ENCODE measurements at places on chromosomes 5 and 9.

- peak; percentile 85 for DNase-seq
Measured at GRCh38 chr9:91423785-91424402, at the start of gene NFIL3. NFIL3 (minus strand) TSS chr9:91423832; CDS start chr9:91410734, 13,098 bp downstream.

DNA sequence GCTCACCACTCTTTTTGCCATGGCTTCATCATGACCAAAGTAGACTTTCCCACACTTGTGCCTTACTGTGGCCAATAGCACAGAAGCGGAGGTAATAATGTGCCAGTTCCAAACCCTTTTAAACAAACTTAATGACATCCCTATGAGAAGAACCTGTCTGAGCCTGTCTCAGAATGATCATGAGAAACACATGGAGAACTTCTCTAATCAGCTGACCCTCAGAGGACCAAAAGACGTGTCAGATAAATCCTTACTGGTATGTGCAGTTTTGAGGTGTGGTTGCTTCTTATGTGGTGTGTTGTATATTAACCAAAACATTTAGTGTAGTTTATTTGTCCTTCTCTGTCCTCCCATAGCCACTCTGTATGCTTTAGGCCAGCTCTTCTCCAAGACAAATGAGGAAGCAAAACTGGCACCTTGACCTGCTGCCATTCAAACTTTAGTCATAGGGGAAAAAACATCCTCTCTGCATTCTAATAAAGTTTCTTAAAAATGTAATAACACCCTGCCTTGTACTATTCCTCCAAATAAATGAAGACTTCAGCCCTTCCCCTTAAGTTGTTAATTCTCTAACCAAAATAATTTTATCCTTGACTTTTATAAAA, 168.9 kb downstream of the MUSK start:
- no peak for DNase-seq

DNA sequence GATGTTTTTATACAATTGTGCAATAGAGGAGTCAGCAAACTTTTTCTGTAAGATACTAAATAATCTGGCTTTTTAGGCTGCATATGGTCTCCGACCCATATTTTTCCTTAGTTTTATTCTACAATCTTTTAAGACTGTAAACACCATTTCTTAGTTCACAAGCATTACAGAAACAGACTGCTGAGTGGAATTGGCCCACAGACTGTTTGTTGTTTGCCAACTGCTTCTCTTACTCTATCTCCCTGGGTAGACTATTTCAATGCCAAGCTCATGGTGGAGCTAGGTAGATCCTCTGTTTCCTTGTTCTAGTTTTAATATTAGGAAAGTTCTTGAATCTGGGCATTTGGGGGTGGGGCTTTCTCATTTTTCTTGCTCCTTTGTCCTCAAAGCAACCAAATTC, 857.6 kb downstream of the TLE1 start:
- DNase-seq, result no peak

DNA sequence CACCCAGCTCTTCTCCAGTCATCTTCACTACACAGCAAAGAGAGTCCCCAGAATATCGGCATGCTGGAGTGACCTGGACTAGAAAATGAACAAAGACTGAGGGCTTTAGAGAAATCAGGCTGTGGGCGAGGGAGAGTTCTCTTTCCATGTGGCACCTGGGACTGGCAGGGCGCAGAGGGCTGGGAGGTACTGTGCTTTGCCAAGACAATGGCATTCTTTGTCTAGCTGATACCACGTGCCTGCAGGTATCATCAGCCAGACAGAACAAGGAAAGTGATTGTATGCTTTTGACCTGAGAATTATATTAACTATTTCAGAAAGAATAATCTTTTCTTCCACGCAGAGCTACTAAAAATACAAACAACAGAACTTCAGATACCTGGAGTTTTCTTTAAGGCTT, 30.5 kb downstream of the DDX31 start:
- DNase-seq, result no peak

DNA sequence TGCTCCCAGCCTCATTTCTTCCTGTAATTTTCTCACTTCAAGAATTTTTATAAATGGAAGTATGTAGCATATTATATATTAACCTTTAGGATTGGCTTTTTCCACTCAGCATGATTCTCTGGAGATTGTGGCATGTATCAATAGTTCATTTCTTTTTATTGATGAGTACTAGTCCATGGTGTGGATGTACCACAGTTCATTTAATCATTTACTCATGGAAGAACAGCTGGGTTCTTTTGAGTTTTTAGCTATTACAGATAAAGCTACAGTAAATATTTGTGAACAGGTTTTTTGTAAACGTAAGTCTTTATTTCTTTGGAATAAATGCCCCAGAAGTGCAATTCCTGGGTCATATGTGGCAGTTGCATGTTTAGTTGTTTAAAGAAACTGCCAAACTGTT, 76.1 kb downstream of the UHRF2 start:
- DNase-seq, result no peak

All from EH (cell line).